ENCODE measurements at places on chromosomes 5 and 9.
A peak's percentile ranks its signal among the peaks of the same experiment; 100 is the strongest.

- no peaks in the 10 kb centered on the region for H3K27me3 ChIP-seq
- H3K4me3 ChIP-seq = no peak overlapping the region
- H3K36me3 ChIP-seq = no peaks in the 10 kb centered on the region
- H3K4me1 ChIP-seq = no peaks in the 10 kb centered on the region
- ATAC-seq = no peak
These were observed 1877.3 kb upstream of the ACO1 start for GRCh38 chr9:30507166-30507565.

DNA sequence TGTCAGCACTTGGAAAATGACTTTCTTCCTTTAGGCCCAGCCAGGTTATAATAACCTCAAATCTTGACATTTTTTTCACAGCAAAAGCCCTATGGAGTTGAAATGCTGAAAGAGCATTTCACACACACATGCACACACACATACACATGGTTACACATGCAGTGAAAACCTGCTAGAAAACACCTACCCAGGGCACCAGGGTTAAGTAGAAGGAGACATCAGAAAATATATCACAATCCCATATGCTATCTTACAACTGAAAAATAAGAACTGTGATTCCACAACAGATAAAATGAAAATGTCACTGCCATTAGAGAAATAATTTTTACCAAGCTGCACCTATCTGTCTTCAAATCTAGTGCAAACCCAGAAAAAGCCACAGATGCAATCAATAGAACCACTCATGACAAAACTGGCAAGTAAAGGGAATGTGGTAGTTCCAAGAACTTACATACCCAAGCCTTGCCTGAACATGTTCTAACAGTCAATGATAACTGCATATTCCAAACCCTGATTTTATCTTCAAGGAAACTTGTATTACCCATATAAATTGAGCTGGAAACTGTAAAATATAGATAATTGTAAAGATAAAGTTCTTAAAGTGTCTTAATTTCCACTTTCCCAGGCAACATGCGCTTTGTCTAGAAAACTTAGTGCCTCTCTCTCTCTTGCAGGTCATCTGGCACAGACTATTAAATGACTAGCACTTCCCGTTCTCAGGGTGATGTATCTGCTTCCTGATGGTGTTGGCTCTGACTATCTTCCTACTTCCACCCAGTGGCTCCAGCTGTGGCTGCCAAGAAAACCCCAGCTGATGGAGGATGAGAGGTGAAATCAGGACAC lies 250.2 kb upstream of the PTGER4 start:
- H3K4me1 ChIP-seq = peaks cover 13% of the 10 kb centered on the region
- peak; percentile 51 for ATAC-seq
- H3K36me3 ChIP-seq = no peaks in the 10 kb centered on the region
- no peak overlapping the region for H3K4me3 ChIP-seq
- H3K27ac ChIP-seq = no peak overlapping the region

GRCh38 chr9:23088932-23089364 lies 642.3 kb downstream of the DMRTA1 start:
- peak; percentile 31 for ATAC-seq
- H3K27me3 ChIP-seq = no peaks in the 10 kb centered on the region
- no peak overlapping the region for H3K27ac ChIP-seq
- H3K4me1 ChIP-seq = no peaks in the 10 kb centered on the region
- H3K4me3 ChIP-seq = no peak overlapping the region

DNA sequence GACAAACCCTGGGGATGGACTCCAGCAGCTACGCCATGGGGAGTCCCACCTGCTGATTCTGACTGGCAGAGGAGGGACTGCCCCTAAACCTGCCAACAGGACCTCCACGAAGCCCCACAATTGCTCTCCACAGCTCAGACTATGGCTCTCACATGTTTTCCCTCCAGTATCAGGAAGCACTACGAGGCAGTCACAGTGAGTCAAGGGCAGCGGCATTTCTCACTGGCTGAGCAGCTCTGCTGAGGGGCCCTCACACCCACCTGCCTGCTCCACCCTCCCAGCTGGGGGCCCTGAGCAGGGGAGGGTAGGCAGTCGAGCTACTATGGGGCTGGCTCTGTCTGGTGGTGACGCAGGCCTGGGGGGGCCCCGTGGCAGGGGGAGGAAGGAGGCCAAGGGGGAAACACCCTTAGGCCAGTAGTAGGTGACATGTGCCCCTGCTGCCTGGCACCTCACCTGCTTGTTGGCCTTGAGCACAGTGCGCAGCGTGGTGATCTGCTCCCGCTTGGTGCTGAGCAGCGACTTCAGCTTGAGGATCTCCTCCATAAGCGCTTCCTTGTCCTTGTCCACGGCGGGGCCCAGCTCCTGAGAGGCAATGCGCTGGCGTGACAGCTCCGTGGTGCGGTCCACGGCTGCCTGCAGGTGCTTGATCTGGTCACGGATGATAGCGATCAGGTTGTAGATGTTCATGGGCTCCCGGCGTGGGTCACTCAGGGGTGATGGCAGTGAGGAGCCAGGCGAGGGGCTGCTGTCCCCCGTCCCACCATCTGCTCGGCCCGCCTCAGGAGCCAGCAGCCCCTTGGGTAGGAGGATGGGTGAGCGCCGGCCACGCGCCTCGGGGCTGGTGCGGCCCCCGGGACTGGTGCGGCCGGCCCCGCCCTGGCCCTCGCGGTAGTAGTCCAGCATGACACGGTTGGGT lies 46.3 kb downstream of the BICD2 start:
- H3K36me3 ChIP-seq = peaks cover 85% of the 10 kb centered on the region
- ATAC-seq = peak; percentile 38
- H3K4me3 ChIP-seq = no peak overlapping the region
- peaks cover 61% of the 10 kb centered on the region for H3K4me1 ChIP-seq
- H3K27ac ChIP-seq = peak overlapping the region; percentile 42

GRCh38 chr9:99006511-99006910 lies 62.8 kb downstream of the COL15A1 start:
- H3K27me3 ChIP-seq = no peaks in the 10 kb centered on the region
- no peak overlapping the region for H3K27ac ChIP-seq
- H3K4me3 ChIP-seq = no peak overlapping the region
- no peaks in the 10 kb centered on the region for H3K36me3 ChIP-seq

All from stimulated activated memory B cell treated with anti-CD40 and anti-IgM and Interleukin-4, amounts not matched to agents 10 μg/mL and 1 μg/mL and 100 μg/mL, for 72 hours (primary cell).